ENCODE measurements at places on chromosomes 13 and 19.

- DNase-seq, result no peak
These were observed 95.4 kb upstream of the MRI1 start for GRCh38 chr19:13668964-13669363.

- no peak for DNase-seq
These were observed 1178.4 kb upstream of the ATXN8OS start for GRCh38 chr13:68929075-68929745.

- no peak for DNase-seq
These were observed 86.7 kb downstream of the COL4A2 start for GRCh38 chr13:110393761-110394160.

- DNase-seq, result no peak
These were observed 71.8 kb upstream of the STK24 start for GRCh38 chr13:98648686-98649085.

GRCh38 chr19:9720541-9720940, 45.6 kb upstream of the ZNF562 start:
- DNase-seq, result no peak

GRCh38 chr19:14570864-14571527, 870 bp downstream of the NDUFB7 start:
- DNase-seq, result no peak

DNA sequence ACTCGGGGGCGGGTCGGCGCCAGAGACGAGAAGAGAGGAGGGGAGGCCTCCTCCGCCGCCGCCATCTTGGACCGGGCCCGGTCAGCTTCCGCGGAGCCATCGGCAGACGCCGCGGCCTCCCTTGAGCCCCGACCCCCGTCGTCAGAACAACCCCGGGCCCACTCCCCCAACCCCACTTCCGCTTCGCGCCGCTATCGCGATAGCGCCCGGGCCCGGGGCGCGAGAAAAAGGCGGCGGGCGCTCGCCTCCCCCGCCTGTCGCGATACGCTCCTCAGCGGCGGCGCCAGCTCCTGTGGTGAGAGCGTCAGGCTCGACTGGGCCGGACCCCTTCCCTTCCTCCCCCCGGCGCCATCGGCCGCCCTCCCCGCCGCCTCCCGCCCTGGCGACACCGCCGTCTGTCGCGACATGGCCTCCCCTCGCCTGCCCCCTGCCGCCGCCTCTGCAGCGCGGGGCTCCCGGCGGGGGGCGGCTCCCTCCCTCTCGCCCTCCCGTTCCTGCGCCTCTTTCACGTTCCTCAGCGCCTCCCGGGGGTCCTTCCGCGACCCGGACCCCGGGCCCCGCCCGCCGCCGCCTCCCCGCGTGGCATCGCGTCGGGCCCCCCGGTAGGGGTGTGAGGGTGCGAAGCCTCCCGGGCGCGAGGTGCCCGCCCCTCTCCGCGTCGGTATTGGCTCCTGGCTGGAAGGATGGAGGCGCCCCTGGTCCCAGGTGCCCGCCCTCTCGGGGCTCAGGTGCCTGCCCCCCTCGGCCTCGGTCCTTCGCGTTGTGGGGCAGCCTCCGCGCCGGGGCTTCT, at the start of gene CNOT3:
Gene CNOT3, plus strand, starts transcription at position 64 of the 790 bp plus-strand sequence. CDS start 5,217 bp downstream, outside the sequence.
- no peak for DNase-seq

DNA sequence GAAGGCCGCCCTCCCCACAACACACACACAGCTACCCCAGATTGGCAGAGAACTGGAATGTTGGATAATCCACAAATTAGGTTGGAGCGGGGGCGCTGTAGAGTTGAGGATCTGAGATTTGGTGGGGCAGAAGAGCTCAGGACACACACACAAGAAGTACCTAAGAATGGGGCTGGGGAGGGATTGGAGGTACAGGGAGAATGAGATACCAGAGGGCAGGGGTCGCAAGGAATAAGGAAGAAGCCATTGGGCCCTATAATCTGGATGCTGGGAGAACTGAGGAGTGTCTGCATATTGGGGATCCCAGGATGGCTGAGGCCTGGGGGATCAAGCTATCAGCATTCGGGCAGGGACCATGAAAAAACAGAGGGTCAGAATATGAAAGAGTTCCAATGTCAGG, 11.5 kb downstream of the SYT3 start:
- no peak for DNase-seq

GRCh38 chr13:42720858-42721219, 60.5 kb upstream of the FAM216B start:
- DNase-seq, result no peak

DNA sequence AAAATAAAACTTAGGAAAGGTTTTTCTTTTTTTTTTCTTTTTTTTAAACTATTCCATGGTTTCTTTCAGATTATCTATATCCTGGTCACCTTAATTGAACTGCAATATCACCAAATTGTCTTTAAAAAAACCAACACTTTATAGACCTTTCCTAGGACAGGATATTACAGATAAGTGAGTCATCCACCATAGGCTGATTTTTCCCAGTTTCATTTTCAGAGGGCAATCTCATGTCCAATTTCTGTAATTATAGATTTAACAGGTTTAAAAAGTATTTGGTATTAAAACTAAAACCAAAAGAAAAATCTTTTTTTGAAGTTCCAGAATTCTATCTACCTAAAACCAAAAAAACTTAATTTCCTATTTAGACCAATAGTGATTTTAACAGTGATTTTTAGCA, 13.2 kb downstream of the SPART start:
- no peak for DNase-seq

DNA sequence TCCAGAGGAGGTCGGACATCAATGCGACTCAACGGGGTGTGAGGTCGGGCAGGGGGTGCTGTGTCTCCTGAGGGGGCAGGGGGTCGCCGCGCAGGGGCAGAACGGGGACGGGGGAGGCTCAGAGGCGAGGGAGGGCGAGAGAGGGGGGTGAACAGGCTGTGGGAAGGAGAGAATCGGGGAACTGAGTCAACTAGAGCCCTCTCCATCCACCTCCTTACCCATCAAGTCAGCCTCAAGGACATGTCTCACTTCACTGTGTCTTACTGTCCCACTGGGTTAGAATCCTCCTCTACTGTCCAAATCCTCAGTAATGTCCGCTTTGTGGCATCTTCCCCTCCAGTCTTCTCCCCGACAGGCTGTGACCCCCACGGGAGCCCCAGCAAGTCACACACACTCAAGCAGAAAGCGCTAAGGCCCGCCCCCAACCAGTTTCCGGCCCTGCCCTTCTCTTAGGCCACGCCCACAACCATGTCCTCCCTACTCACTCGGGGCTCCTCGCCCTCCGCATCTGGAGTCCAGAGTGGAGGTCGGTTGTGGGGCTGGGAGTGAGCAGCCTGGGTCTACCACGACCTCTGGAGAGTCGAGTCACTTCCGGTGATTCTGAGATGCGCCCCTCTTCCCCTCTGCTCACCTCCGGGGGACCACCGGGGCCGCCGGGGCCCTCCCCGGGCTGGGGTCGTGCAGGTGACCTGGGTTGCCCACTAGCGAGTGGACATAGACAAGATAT, 9.3 kb downstream of the PLEKHA4 start:
- peak; percentile 46 for DNase-seq

- DNase-seq, result no peak
These were observed 5.6 kb downstream of the NANOS2 start for GRCh38 chr19:45908956-45909355.

GRCh38 chr19:17110599-17110966, 35.0 kb downstream of the MYO9B start:
- DNase-seq, result no peak

DNA sequence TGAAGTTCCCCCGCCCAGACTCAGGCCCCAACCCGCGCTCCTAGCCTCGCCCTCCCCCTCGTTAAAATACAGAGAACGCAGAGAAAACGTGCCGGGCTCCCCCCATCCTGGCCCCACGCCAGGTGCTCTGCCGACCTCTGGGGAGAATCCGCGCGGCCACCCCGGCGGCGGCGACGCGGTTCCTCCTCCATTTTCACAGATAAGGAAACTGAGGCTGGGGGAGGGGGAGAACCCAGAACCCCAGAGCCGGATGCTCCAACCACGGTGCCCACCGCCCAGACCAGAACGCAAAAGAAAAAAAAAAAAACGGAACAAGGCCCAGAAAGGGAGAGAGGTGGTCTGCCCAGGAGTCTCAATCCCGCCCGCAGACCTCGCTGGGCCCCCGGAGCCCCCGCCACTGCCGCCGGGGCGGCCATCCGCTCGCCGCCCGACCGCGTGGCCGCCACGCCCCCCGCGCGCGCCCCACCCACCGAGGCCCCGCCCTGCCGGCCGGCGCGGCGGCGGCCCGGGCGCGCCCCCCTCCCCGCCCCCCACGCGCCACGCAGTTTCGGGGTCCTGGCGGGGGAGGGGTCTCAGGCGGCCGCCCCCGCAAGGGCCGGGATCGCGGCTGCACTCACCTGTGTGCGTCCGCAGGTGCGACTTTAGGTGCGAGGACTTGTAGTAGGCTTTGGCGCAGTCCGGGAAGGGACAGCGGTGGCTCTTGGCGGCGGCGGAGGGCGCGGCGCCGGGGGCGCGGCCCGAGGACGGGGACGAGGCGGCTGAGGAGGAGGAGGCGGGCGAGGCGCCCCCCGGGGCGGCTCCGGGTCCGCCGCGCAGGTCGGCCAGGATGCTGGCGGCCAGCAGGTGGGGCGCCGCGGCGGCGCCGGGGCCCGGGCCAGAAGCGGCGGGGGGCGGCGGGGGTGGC, 703 bp downstream of the KLF16 start:
- DNase-seq, result peak; percentile 21

DNA sequence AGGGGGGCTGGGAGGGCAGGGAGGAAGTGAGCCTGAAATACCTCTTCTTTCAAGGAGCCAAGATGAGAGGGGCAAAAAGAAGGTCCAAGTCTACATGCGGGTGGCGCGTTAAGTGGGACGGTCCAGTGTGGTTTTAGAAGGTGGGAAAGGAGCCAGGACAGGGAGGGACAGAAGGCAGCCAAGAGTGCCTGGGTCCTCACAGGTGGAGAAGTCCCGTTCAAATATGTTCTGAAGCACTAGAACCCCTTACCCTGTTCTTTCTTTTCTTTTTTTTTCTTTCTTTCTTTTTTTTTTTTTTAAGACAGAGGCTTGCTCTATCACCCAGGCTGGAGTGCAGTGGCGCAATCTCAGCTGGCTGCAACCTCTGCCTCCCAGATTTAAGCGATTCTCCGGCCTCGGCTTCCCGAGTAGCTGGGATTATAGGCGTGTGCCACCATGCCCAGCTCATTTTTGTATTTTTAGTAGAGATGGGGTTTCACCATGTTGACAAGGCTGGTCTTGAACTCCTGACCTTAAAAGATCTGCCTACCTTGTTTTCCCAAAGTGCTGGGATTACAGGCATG, 7.4 kb downstream of the CAMSAP3 start:
- DNase-seq, result no peak

DNA sequence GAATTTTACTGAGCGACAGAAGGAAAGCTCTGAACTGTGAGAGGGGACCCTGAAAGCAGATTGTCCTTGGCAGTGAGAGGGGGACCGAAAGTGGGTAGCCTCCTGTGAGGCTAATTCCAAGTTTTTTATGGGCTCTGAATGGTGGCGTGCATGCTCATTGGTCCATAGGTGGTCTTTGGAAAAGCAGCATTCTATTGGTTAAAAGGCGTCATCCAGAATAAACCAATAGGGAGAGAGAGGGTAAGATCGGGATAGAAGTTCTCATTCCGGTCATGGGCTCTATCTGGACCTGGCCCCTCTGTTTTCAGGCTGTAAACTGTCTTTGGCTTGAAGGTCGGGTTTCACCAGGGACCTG, 539.8 kb upstream of the PCDH9 start:
- DNase-seq, result no peak

- DNase-seq, result no peak
These were observed 44.3 kb downstream of the MCF2L start for GRCh38 chr13:113013303-113013702.

- DNase-seq, result no peak
These were observed 15.1 kb downstream of the KCNRG start for GRCh38 chr13:50030315-50030714.

DNA sequence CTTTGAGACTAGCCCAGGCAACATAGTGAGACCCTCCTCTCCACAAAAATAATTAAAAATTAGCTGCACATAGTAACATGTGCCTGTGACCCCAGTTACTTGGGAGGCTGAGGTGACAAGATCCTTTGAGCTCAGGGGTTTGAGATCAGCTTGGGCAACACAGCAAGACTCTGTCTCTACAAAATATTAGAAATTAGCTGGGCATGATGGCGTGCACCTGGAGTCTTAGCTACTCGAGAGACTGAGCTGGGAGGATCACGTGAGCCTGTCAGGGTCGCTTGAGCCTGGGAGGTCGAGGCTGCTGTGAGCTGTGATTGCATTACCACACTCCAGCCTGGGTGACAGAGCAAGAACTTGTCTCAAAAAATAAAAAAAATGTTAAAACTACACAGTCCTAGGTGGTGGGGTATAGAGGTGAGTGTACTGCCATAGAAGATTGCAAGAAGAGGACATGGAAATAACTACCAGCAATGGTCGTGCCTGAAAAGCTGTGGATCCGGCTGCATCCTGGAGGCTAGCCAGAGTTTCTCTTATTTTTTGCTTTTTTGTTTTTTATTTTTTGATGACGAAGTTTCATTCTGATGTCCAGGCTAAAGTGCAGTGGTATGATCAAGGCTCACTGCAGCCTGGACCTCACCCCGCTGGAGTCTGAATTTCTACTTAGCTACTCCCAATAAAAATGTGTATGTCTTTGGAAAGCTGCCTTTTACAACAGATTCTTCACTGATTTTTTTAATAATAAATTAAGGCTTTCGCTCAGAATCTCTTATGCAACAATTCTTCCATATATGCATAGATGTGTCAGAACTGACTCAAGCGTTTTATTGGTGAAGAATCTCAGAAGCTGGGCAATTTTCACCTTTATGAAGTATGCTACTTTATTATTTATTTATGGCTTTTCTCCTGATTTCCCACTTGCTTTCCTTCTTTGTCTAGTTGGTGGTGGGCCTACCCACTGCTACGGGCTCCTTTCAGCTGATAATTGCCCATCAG, 393.8 kb downstream of the TSHZ3 start:
- DNase-seq, result no peak

DNA sequence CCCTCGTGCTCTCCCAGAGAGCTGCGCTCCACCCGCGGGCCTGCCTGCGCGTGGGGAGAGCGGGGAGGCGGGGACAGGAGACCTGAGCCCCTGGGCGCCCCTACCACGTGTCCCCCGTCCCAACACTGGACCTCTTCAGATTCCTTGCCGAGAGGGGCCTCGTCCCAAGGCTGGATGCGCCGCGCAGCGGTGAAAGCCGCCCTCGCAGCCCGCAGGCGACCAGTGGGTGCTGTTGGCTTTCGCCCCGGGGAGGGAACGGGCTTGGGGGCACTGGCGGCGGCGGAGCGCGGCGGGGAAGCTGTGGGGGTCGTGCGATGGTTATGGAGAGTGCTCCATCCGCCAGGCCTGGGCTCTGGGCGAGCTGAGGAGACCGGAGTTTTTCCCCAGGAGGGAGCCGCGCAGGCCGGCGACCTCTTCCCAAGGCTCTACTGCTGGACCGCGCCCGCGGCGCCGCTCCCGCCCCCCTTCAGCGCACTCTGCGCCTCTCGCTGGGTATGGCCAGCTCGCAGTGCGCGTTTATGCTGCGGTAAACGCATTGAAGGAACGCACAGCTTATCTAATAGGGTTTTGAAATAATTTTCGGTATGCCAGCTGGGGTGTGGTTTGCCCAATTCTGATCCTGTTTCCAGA, 17.2 kb upstream of the RNF17 start:
- no peak for DNase-seq

DNA sequence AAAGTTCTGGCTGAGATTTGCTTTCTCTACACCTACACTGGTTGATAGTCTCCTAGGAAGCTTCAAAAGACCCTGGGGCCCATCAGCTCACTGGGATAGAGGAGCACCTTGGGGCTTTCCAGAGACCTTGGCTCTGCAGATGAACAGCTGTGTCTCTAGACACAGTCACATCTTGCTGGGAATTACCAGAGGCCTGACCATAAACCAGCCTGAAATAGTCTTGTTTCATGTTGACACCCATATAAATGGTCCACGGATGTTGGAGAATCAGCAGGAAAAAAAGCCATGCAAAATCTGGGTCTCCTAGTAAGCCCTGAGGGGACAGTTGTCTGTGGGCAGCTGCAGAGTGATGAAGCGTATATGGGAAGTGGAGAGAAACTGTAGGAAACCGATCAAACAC, 207.6 kb downstream of the DNAJC15 start:
- no peak for DNase-seq
